ENCODE measurements at places on chromosomes 4 and X. TPM values are rescaled to one million over a fixed set of nuclear protein-coding genes. Genes with fewer than 3 reads are reported as not detected.

GRCh38 chr4:94724016-94724790 is 33.6 kb upstream of the BMPR1B start:
- DNase-seq, result no peak

DNA sequence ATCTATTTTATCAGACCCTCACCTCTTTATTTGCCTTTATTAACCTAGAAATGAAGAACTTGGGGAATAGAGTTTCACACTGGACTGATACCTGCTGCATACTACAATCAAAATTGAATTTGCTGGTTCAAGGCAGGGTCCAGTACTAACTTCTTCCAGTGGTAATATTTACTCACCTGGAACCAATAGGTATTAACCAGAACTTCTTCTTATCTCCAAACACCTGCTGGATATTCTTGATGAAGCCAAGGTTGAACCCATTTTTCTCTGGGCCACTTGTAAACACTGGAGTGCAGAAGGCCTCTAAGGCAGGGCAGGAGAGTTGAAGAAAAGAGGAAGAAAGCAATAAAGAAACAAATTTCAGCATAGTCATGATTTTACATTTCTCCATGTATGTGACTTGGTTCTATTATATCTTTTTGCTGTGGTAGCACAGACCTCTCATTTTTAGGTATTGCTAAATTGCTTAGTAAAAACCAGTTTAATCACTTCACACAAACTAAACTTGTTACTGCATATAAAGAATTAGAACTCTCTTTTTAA is 101.1 kb downstream of the ZDHHC15 start:
- DNase-seq, result no peak

GRCh38 chrX:93580634-93581033 is 92.7 kb downstream of the NAP1L3 start:
- no peak for DNase-seq

DNA sequence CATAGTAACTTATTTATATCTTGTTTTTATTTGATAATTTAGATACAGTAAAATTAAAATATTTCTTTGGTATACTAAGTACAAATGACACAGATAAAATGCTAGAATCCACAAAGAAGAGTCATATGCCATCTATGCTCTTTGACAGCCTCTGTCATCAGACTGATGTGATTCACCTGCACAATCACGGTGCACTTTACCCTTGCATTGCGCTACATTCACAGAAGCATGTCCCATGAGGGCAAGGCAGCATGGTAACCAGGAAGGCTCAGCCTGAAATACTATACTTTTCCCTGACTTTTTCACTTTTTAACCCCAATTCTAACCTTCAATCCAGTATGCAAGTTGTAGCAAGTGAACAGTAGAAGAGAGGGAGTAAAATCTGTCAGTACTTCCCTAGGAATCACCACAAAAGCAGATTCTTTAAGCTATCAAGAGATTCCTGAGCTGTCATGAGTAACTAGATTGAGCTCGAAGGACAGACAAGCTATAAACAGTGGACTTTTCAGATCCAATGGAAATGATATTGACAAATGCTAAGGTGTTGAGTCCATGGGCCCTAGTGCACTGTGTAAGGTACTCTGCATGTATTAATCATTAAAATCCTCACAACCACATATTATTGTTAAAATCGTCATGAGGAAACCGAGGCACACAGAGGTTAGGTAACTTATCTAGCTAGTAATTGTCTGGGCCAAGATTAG is 14.2 kb downstream of the SEC24D start:
- no peak for DNase-seq

- no peak for DNase-seq
Measured at GRCh38 chr4:6128221-6128850, 72.0 kb downstream of the JAKMIP1 start.

DTHD1 gene
- total RNA-seq, result not detected

MAGEA6 gene
- total RNA-seq, result not detected

DNA sequence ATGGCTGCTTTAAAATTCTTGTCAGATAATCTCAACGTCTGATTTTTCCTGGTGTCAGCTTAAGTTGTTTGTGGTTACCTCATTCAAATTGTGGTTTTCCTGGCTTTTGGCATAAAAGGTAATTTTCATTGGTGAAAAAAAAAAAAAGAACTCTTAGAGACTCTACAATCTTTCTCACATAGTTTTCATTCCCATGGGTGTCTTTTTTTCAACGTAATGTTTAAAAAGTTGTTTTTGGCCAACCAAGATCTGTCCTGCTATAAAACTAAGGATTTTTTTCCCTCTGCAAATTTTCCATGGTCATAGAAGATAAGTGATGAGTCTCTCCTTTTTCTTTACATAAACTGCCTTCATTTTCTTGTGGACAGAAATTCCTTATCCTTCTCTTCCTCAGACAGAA is 28.9 kb upstream of the RPS6KA6 start:
- no peak for DNase-seq

NSG1 gene
- total RNA-seq, result not detected

GRCh38 chr4:113012786-113013185 is 36.7 kb upstream of the ANK2 start:
- DNase-seq, result no peak

DNA sequence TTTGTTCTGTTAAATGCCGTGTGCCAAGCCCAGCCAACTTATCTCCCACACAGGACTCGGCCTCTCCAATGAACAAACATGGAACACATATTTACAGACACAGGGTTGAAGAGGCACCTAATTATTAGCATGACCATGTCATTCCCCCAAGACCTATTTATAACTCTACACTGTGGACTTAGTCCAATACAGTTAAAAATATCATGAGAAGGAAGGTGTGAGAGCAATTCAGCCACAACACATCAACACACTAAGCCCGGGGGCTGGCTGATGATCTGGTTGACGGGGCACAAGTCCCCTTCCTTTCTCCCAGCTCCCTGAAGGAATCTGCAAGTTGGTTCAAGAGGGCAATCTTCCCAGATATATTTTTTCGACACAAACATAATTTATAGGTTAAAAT is 28.1 kb downstream of the MANBA start:
- no peak for DNase-seq

GRCh38 chr4:8591626-8592365 is 769 bp upstream of the CPZ start:
- no peak for DNase-seq
